ENCODE measurements at places on chromosomes 16 and 17.

GRCh38 chr16:72246423-72246822, 74.5 kb upstream of the PMFBP1 start:
- no peak for DNase-seq

GRCh38 chr17:68431661-68432071, 25.6 kb downstream of the WIPI1 start:
- peak; percentile 63 for DNase-seq

- peak; percentile 37 for DNase-seq
These were observed 6.9 kb downstream of the RARA start for GRCh38 chr17:40315678-40316570.

GRCh38 chr17:15335446-15335845, 6.0 kb downstream of the TEKT3 start:
- DNase-seq, result no peak

DNA sequence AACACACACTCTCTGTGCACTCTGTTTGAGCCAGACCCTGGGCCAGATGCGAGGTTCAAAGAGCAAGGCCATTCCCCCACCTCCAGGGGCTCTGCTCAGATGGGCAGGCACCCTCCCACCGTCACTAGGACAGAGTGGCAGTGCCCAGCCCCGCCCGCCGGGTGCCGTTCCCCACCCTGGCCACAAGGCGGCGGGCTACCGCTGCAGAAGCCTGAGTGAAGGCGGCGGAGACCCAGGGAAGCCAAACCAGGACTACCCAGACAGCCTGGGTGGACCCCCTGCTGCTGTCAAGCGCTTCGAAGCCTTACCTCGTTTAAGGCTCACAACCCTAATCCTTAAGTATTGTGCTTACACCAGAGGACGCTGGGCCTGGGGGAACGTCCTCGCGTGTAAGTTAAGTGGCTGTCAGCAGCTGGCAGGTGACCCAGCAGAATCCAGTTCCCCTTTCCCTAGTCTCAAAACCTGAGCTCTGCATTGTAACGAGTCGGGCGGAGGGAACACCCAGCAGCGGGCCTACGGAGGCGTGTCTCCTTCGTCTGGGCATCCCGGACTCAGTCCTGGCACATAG, 4.5 kb downstream of the ARHGAP27 start:
- peak; percentile 84 for DNase-seq

GRCh38 chr17:18119938-18120337, 11.4 kb downstream of the MYO15A start:
- DNase-seq, result no peak

GRCh38 chr16:17331071-17331607, 139.6 kb downstream of the XYLT1 start:
- no peak for DNase-seq

DNA sequence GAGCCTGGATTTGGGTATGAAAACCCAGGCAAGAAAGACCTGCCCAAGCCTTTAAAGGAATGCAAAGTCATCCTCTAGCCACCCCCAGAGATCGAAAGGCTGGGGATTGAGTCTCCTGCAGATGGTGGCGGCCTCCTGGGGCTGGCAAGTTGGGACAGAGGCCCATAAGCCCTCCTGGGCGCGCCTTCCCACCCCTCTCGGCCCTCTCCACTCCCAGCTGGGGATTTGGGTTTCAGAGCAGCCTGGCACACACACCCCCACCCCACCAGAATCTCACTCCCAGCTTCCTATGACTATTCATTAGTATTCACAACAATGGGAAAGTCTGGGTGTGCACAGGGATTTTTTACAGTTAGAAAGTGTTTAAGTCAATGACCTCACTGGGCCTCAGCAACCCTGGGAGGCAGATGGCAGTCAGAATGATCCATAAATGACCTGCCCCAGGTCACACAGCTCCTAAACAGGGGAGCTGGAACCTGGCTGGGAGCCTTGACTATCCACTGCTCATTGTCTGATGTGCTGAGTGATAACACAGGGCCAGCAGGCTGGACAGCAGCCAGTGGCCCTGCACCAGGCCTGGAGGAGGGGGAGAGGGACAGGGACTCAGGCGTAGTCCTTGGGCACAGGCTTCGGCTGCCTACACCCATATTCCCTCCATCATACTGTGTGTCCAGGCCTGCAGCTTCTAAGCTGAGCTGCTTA, 12.1 kb downstream of the NHERF1 start:
- DNase-seq, result no peak

- no peak for DNase-seq
These were observed 585.5 kb upstream of the SOX9 start for GRCh38 chr17:71535321-71535720.

DNA sequence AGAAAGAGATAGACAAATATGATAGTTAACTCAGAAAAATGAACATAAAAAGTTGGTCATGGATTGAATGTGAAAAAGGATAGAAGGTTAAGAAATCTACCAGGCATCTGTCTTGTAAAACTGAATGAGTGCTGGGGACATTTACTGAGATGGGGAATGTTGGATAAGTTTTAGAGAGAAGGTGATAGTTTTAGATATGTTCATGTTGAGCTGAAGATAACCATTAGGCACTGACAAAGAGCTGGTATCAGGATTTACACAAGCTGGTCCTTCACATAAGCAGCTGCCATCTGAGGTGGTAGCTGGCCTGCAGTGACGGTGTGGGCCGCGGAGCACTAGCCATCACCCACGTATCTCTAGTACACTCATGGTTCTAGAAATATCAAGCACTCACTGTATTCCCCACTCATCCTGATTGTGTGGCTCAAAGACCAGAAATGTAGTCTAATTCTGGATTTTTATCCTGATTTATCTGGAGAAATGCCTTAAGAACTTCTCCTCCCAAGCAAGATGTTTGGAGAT, 194.4 kb upstream of the KCNJ16 start:
- DNase-seq, result no peak

- DNase-seq, result no peak
These were observed 1.2 kb upstream of the GRB7 start for GRCh38 chr17:39736319-39737165.

DNA sequence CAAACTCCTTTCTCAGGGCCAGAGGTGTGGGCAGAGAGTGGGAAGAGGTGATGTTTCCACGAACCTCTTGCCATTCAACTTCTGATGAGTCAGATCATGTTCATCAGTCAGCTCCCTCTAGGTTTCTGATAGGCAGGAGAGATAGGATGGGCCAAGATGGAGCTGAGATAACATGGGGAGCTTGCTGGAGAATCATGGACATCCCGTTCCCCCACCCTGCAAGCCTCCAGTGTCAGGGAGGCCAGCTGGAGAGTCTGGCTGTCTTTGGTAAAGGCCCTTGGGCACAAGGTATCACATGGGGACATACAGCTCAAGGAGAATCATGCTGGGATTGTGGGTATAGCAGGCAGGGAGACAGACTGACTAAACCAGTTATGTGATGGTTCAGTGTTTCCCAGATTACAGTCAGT, 136.0 kb upstream of the IRX3 start:
- DNase-seq, result no peak

- no peak for DNase-seq
These were observed 4.5 kb downstream of the STAT5B start for GRCh38 chr17:42271779-42272035.

DNA sequence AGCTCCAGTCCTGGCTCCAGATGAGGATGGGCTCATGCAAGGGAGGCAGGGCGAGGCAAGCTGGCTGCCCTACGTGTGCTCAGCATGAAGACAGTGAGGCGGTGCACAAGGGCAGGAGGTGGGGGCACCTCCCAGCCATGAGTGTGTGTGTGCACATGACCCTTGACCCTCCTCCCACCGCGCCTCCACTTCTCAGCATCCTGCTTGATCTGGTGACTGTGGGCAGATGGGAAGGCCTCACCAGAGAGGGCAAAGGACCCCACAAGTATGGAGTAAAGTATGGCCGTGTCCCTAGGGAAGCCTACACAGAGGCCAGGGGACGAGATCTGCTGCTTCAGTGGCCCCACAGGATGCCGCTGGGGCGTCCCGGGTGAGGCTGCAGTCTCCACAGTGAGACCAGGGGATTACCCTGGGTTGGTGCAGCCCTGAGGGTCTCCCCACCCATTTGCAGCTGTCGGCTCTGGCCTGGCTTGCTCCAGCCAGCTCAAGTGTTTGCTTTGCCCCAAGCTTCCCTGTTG, 7.9 kb upstream of the RNF222 start:
- DNase-seq, result no peak

DNA sequence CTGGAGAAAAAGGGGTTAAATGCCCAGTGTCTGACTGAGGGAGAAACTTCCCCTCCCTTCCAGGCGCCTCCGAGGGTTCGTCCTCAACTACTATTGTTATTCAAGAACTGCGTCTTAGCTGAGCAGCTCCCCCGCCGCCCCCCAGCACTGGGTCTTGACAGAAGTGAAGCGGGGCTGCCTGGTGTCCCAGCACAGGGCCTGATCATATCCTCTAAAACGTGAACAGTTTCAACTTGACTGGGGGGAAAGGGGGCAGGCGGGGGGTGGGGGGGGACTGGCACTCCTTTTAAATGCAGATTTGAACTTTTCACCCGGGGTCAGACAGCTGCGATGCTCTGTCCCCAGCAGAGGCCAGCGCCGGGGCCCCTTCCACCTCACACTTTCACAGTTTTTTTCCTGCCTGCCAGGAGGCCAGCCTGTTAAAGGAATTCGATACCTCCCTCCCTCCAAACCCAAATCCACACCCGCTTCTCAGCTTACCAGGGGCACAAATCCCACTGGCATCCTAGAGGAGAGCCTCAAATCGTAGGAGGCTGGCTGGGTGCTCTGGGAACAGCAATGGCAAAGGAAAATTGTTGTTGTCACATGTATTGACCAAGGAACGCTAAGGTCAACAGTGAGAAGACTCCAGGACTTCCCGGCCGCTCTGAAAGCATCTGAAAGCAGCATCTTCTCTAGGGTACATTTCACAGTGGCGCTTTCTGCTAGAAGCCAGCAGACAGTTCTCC, 14.5 kb downstream of the ZFHX3 start:
- DNase-seq, result no peak

- DNase-seq, result no peak
These were observed 22.5 kb downstream of the CYB5D2 start for GRCh38 chr17:4165301-4166010.

DNA sequence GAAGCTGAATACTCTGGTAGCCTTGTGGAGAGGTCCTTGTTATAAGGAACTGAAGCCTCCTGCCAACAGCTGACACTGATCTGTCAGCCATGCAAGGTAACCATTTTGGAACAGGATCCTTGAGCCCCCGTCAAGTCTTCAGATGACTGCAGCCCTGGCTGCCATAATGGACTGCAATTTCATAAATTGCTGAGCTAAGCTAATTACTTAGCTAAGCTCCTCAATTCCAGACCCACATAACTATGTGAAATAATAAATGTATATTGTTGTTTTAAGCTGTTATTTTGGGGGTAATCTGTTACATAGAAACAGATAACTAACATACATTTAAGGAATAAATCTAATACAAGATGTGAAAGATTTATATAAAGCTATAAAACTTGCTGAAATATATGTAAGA, 16.6 kb downstream of the ADAT1 start:
- DNase-seq, result no peak

DNA sequence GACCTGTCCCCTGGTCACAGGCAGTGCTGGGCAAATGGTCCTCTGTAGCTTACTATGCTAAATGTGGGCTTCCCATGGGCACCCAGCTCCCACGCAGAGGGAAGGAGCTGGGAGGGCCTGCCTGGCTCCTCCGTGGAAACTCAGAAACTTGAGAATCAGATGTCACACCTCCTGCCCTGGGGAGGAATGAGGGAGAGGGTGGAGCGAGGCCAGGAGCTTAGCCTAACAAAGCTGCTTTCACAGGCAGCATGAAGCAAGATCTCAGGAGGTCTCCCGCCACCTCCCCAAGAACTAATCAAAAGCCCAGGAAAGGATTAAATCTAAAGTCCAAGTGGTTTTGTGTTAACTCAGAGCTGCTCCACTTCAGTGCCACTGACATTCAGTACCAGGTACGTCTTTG, 33.6 kb upstream of the XYLT2 start:
- DNase-seq, result no peak

- no peak for DNase-seq
These were observed 6.7 kb downstream of the GRIN2C start for GRCh38 chr17:74853048-74853397.
